ENCODE measurements at places on chromosomes 2 and 18.

- DNase-seq, result no peak
Observed at GRCh38 chr2:101140978-101141655, 10.1 kb downstream of the TBC1D8 start.

DNA sequence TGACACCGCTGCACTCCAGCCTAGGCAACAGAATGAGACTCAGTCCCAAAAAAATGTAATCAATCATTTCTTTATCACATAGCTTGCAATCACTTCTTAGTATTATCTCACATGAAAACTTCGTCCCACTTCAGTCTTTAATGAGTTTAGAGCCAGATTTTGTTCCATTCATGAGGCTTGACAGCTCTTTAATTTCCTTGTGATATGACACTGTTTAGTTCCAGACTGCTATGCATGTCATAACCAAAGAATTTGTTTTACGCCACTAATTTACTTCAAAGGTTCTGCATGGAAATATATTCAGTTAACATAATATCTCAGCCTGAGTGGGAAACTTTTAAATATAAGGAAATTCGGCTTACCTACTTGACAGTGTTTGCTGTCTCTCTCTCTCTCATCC, 113.1 kb downstream of the ZNF532 start:
- no peak for DNase-seq

DNA sequence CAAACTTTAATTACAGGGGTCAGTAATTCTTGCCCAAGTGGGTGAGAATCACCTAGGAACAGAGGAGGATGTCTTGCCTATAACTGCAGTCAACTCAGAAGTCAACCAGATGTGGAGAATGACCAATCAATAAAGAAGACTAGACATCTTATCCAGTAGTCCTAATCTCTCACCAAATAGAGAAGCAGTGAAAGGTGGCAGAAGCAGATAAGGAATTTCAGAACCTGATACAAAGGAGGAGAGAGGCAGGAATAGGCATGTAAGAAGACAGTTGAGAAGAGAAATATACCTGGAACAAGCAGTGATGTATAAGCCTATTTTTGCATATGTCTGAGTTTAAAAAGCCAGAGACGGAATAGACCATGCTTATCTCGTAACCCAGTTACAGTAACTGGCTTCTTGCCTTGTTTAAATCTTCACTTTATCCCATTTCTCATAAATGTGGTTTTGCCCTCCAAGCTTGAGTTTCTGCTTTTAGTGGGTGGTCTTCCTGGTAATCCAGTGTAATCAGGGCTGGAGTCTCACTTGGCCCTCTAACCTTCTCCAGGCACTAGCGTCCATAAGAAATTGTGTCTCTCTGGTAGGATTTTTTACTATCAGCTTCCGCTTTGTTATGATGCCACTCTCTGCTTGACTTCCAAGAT, 401.0 kb downstream of the SUCLG1 start:
- DNase-seq, result no peak

DNA sequence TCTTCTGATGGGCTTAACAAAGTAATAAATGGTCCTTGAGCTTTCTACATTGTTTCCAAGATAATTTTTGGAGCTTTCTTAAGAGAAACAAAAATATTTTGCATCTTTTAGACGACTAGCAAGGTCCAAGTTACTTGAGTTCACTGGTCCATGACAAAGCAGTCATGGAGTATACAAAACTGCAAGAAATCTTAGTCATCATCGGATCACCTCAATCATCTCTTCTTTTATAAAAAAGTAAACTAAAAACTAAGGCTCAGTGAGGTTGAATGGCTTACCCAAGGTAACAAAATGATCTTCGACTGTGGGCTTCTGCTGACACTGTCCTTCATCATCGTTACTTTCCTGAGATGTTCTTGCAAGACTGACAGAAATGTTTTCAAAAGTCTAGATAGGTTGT, 11.9 kb downstream of the FIGN start:
- DNase-seq, result no peak

DNA sequence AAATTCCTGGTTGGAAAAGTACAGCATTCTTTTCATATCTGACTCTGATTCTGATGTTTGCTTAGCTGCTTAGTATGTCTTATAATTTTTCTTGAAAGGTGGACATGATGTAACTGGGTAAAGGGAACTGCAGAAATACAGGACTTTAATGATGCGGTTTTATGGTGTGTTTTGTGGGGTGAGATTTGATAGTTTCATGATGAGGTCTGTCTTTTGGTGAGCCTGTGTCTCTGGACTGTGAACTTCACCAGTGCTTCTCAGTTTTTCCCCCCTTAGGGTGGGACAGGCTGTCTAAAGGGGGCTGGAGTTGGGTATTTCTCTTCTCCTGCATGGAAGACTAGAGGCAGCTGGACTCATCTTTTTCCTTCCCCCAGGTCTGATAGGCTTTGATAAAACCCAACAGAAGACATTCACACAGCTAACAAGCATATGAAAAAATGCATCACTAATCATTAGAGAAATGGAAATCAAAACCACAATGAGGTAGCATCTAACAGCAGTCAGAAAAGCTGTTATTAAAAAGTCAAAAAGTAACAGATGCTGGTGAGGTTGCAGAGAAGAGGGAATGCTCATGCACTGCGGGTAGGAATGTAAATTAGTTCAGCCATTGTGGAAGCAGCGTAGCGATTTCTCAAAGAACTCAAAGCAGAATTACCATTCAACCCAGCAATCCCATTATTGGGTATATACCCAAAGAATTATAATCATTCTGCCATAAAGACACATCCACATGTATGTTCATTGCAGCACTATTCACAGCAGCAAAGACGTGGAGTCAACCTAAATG, 77.6 kb downstream of the EPC2 start:
- no peak for DNase-seq

GRCh38 chr2:71793926-71794325, 340.6 kb downstream of the DYSF start:
- DNase-seq, result no peak

GRCh38 chr2:213119061-213119809, 32.2 kb downstream of the IKZF2 start:
- peak; percentile 87 for DNase-seq

- no peak for DNase-seq
Observed at GRCh38 chr2:60861736-60862135, 19.6 kb upstream of the REL start.

GRCh38 chr18:56890632-56891031, 239.5 kb downstream of the WDR7 start:
- DNase-seq, result peak; percentile 73

GRCh38 chr2:224151680-224152310, 112.7 kb upstream of the SERPINE2 start:
- DNase-seq, result no peak

DNA sequence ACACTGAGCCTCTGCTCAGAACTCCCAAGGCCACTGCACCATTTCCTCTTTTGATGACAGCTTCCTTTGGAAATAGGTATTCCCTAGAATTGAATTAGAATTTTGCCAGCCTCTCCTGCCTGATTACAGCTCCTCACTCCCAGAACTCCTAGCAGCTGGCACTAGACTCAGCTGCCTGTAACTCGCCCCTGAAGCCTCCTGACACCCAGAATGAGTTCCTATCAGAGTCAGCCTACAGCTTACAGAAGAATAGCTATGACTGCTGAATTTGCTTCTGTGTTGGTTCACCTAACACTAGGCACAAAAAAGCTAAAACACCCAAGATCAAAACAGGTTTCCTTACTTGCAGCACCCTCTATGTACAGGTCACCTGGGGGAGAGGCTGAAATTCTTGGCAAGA, 108.2 kb upstream of the PTPRM start:
- no peak for DNase-seq

- no peak for DNase-seq
Observed at GRCh38 chr2:100391735-100392515, 25.5 kb downstream of the CHST10 start.

All from fibroblast of gingiva (primary cell).